ENCODE measurements at places on chromosomes 11 and 22. TPM values are rescaled to one million over a fixed set of nuclear protein-coding genes. Genes with fewer than 3 reads are reported as not detected.
A peak's percentile ranks its signal among the peaks of the same experiment; 100 is the strongest.

DNA sequence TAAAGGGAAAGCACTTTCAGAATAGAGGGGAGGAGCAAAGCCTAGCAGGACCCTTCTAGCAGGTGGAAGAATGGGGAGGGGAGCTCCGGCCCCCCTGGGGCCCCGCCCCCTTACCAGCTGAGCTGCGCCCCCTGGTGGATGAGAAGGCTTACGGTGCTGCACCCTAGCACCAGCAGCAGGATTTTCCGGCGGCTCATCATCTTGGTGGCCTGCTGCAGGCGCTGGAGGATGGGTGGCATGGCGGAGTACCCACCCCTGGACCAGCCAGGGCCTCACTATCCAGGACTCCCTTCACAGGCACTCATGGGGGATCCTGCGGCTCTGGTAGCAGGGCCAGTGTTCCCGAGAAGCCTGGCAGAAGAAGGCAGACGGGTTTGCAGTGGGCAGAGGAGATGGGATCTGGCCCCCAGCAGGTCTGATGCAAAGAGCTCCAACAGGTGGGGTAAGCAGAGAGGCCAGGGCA lies 3.8 kb downstream of the GAL3ST3 start:
- peak; percentile 88 for DNase-seq

DNA sequence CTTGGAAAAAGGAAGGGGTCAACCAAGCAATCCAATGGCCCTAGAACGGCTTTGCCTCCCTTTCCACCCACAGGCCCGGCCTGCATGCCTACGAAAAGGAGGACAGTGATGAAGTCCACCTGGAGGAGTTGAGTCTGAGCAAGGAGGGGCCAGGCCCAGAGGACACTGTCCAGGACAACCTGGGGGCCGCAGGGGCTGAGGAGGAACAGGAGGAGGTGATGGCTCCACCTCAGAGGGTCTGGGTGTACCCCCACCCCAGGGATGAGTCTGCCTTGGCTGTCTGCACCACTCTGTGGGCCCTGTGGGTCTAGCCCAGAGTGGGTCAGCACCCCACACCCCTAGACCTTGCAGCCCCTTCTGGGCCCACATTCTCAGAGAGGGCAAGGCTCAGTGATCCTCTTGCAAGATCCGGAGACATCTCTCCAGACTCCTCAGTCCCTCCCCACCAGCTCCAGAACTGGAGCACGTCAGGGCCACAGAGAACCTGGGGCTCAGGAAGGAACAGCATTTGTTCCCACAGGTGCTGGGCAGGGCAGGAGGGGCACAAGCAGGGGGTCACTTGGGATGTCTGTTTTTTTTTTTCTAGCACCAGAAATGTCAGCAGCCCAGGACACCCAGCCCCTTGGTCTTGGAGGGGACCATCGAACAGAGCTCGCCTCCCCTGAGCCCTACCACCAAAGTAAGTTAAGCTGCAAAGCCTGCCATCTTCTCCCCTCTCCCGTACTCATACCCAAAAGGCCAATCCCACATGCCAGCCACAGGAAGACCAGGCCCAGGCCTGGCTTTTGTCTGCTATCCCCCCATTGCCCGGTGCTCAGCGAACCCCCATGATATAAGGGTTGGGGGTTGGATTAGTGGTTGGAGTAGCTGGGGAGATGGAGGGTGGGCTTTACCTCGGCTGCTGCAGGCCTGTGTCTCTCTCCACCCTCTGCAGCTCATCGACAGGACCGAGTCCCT lies 8.1 kb downstream of the PRR33 start:
- DNase-seq = no peak

GRCh38 chr22:21726650-21727049 lies 8.9 kb downstream of the YPEL1 start:
- DNase-seq = peak; percentile 54

- DNase-seq = no peak
Observed at GRCh38 chr22:19753996-19754700, 6.4 kb upstream of the TBX1 start.

DNA sequence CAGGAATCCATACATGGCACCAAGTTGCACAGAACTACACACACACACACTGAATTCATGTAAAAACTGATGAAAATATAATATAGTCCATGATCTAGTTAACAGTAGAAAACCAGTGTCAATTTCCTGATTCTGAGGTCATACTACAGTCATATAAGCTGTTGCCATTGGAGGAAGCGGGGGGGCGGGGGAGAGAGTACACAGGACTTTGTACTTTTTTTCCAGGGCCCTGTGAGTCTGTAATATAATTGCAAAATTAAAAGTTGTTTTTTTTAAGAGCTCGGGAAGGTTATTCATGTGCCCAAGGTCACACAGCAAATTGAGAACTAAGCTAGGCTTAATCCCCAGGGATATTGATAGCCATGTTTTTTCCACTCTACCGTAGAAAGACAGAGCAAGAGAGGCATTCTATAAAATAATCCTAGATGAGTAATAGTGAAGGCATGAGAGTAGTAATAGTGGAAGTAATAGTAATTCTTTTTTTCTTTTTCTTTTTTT lies 312.3 kb downstream of the MN1 start:
- no peak for DNase-seq

DNA sequence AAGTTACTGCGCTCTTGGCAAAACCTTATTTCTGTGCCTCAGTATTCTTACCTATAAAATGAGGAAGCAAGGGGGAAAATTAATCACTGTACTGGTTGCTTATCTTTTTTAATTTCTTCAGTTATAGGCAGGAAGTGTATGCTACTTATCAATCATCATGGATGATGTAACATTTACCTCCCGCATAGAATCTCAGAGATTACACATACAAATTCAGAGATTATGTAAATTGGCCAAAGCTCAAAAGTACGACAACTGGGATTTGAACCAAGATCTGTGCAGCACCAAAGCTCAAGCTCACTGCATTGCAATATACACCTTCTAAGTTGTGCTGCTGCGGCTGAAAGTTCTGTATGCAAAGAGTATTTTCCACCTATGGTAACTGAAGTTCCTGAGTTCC lies 83.0 kb downstream of the PDHX start:
- no peak for DNase-seq

DNA sequence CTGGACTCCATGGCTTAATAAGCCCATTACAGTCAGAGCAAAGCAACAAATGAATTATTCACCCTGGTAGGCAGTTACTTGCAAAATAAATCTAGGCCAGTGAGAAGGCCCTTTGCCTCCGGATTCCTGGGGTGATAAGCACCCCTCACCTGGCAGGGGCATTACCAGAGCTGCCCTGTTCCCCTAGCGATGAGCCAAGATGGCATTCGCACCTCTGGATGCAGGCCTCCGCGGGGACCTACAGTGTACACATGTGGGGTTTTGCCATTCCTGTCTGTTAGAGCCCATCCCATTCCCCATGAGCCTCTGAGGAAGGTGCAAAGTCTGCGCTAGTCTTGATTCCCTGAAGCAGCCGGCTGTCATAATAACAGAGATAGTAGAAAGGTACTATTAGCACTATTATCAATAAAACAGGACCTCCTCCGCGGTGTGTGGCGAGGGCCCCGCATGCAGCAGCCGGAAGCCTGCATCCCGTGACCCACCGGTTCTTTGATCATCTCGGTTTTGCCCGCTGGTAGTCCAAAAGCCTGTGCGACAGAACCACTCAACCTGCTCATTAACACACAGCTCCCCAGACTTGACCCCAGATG lies 344.3 kb downstream of the BRD1 start:
- no peak for DNase-seq

- DNase-seq = no peak
Observed at GRCh38 chr22:39091126-39092081, 5.6 kb upstream of the APOBEC3H start.

DNA sequence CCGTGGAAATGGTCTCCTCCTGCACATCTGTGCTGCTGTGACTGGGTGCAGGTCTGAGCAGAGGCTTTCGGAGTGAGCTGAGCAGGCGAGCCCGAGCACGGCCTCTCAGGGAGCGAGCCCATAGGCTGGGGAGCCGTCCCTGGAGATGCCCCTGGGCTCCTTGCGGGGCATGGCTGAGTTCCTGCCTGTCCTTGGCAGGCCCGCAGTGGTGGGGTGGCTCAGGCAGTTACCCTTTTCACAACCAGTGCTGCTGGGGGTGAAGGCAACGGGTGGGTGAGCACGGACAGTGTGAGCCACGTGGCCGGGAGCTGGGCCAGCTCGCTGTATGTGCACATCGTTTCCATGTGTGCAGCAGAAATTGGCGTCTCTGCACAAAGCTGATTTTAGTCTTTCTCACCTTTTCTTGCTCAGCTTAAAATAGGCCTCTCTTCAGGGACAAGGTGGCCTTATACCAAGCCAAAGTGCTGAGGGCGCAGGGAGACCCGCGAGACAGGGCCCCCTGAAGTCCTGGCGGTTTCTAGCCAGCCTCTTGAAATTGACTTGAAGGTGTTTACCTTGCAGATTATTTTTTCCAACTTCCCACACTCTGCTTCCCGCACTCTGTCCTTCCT lies at the start of gene TP53AIP1:
Gene TP53AIP1, minus strand, starts transcription at position 55 of the 611 bp plus-strand sequence. CDS start 5,053 bp downstream, outside the sequence.
- DNase-seq = no peak

- no peak for DNase-seq
Observed at GRCh38 chr11:113591117-113591516, 115.0 kb downstream of the TMPRSS5 start.

GRCh38 chr11:113577356-113578032 lies 102.3 kb upstream of the DRD2 start:
- DNase-seq = no peak

ACTN3 gene
- total RNA-seq = 0.15 TPM

Measured in activated CD4-positive, alpha-beta memory T cell treated with anti-CD3 and anti-CD28 coated beads for 36 hours (primary cell).